ENCODE measurements at places on chromosomes 2 and 18.

DNA sequence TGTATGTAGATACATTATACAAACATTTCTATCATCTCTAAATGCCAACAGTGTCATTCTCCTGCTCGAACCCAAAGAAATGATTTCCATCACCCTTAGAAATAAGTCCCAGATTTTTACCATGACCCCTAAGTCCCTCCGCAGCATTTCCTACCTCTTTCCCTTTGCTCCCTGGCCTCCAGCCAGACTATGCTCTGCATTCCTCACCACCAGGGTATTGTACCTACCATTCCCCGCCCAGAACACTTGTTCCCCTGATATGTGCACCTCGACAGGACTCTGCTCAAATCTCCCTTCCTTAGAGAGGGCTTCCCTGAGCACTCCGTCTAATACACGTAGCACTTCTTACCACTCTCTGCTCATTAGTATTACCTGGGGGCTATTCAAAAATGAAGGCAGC is 630.2 kb downstream of the ARHGAP15 start:
- no peak for DNase-seq

DNA sequence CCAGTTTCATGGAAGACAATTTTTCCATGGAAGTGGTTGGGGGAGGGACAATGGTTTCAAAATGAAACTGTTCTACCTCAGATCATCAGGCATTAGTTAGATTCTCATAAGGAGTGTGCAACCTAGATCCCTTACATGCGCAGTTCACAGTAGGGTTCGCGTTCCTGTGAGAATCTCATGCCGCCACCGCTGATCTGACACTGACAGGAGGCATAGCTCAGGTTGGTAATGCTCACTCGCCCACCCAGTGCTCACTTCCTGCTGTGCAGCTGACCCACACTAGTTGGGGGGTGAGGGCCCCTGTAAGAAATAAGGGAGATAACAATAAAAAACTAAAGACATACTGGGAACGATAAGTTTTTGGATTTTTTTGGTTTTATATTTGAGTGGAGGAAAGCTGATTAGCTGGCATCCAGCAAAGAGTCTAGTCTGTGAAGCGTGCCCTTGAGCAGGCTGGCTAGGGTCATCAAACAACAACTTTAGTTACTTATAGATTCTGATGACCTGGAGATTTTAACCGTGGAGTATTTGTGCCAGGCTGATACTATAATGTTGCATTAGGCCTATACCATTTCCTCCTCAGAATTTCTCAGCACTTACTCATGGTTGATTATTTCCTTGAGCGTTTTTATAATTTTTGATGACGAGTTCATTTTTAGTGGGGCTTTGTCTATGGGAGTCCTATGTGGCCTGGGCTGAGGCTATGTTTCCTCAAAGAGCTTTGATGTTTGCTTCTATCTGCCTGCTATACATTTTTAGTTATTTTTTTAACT is 6.3 kb upstream of the MCFD2 start:
- no peak for DNase-seq

DNA sequence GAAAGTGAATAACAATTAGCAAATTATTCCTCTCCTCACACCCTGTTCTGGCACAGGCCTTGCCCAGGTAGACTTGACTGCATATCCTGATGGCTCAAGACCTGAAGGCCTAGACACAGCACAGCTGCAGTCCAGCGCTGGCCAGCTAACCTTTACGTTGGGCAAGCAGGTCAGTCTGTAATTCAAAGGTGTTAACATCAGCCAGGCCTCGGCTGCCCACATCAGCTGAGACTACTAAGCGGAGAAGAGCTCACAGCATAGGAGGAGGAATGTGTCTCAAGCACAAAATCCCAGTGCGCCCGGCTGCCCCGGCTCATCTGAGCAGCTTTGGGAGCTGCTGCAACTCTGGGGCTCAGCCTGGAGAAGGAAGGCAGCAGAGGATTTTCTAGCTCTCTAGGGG is 33.5 kb upstream of the OTOF start:
- DNase-seq = no peak

GRCh38 chr18:10930076-10930475 is 219.3 kb downstream of the PIEZO2 start:
- no peak for DNase-seq

GRCh38 chr2:65388596-65389390 is 43.6 kb downstream of the SPRED2 start:
- no peak for DNase-seq

DNA sequence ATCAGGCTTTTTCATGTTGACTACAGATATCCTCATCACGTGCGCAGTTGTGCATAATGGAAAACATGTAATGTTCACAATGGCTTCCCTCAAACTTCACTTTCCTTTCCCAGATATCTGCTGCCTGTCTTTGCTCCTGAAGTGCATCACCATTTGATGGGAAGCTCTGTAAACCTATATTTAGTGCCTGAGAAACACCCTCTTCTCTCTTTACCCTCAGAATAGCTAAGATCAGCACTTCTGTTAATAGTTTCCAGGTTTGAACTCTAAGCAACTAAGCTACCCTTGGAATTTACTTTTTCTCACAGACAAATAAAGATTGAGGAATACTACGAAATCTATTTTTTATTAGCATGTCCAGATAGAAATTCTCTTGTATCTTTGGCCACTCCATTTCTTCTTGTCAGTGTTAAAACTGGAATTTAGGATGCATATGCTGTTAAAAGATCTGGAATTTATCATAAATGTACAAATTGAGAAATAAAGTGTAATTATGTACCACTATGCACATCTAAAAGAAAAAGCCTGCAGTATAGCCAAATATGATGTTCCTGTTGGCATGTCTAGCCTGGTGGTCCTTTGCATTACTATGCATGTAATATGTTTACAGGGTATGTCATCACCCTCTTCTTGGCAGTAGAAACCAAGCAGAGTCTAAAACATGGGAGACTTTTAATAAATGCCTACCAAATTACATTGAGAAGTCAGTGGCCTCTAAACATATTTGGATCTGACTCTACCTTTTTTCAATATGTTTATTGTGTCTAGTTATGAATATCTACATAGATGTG is 278.7 kb downstream of the FIGN start:
- DNase-seq = no peak

DNA sequence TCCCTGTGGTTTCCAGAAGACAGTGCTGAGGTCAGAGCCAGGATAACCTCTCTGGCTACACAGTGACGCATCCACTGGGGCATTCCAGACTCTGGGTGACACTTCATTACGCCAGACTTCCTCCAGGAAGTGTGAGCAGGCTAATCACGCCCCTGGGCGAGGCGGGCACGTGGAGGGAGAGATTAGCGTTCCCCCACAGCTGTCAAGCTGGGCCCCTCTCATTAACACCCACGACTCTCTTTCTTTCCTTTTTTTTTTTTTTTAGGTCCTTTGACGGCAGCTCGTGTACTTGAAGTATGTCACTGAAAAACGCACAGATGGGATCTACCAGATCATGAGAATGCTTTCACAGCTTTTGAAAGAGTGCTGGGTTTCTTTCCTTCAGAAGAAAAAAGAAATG is 274.6 kb downstream of the AFF3 start:
- peak; percentile 79 for DNase-seq

DNA sequence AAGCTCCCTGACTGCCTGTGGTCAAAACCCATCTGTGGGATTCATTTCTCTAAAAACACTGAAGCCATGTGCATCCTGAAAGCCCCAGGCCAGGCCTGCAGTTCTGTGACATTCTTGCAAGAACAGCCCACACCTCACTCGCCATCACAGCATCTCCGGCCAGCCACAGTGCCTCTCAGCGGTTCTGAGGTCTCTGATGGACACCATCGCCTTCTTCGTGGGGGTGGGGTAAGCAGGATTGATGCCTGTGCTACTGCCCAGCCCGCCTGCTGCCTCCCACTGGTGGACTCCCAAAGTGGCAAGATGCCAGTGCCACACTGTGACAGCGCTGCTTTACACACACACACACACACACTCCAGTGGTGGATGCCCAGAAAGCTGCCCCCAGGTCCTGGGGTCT is 5.2 kb upstream of the PRLH start:
- DNase-seq = no peak

- DNase-seq = no peak
Observed at GRCh38 chr2:212903413-212903812, 248.0 kb downstream of the IKZF2 start.

DNA sequence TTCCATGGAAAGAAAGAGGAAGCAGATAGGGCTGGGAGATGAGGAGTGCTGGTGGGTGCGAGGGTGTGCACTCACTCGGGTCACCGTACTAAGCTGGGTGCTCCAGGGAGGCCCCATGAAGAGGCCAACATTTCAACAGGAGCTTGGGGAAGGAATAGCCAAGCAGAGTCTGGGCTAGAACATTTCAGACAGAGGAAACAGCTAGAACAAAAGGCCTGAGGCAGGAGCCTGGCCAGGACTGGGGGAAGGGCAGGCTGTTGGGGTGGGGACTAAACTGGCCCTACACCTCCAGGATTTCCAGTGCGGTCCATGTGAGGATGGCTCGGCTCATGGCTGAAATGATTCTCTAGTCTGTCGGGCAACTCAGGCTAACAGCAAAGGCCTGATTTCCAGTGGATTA is 90.8 kb downstream of the ZFP36L2 start:
- no peak for DNase-seq

DNA sequence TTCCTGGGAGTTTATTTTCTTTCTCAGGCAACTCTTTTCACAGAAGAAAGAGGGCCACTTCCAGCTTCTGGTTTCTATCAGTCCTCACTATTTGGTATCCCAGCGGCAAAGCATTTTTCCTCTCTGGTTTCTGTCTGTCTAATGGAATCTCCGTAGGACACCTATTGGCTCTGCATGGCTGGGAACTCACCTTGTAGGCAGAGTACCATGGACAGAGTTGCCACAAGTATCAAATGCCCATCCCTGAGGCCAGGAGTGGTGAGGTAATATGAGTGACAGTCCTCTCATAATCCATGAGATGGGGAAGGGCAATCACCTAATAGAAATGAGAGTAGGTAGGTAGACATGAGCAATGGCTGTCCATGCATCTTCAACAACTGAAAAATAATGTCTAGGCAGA is 369.5 kb upstream of the PIK3C3 start:
- DNase-seq = no peak

DNA sequence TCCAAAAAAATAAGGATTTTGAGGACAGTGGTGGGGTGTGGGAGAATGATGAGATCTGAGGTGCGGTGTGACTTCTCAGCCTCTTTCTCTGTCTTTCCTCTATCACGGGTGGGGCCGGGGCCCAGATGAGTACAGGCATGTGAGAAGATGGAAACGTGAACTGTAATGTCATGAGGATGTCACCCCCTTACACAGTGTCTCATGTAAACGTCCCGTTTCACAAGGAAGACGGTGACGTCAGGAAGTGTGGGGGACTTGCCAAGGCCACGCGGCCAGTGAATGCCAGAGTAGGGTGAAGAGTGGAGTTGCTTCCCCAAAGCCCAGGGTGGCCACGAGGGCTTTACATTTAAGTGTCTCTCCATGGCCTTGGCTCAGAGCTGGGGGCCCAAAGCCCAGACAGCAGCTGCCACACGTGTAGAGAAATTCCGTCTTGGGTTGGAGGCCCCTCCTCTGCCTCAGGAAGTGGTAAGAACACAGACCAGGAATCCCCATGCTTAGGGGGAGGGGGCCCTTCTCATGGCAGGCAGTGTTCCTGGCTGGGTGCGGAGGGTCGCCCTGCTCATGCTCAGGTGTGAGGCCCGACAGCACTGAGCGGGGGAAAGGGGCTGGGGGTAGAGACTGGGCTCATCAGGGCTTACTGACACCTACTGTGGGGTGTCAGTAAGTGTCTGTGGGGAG is 80.9 kb upstream of the SMAD7 start:
- DNase-seq = peak; percentile 93

DNA sequence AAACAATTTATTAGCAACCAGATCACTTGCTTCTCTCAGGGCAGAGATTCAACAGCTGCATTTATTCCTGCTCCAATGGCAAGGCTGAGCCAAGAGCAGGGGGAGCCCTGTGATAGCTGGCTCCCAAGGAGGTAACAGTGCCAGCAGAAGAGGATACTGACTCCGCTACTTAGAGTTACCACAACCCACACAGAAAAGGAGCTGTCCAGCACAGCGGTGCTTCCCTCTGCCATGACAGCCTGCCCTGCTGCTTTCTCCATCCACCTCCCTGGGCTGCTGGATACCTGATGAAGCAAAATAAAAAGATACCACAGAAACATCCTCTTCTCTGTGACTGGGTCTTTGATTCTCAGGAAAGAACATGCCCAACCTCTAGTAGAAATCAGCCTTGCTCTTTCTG is 467.2 kb downstream of the LRRTM4 start:
- DNase-seq = no peak

- DNase-seq = no peak
Observed at GRCh38 chr2:230827774-230828271, 36.9 kb upstream of the ITM2C start.

DNA sequence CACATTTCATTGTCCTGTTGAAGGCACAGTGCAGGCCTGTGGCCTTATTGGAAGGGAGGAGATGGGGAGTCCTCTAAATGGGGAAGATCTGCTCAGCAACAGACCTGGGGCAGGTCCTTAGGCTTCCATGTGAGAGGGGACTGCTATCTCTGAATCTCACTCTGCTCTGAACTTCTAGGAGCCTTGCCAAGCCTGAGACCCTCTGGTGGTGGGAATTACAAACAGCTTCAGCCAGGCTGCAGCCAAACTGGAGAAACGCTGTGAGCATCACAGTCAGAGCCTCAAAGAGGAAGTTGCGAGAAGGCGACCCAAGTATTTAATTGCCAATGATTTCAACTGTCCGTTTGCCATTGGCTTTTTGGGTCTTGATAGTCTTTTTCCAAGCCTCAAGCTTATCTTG is 66.8 kb upstream of the MC2R start:
- DNase-seq = no peak

GRCh38 chr18:58362027-58362575 is 266.8 kb downstream of the ALPK2 start:
- DNase-seq = peak; percentile 95

DNA sequence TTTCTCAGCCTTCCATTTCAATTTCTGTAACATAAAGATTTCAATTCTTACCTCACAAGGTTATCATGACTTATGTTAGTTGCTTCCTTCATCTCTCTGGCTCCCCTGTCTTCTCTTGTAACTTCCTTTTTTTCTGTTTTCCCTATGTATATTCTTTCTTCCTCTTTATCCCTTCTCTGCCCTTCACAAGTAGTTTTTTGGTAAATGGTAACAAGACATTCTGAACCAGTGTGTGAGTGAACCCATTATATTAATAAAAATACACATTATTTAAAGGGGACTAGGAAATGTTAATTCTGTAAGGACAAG is 8.4 kb downstream of the ACSL3 start:
- peak; percentile 40 for DNase-seq

- no peak for DNase-seq
Observed at GRCh38 chr2:6556755-6557154, 309.0 kb downstream of the CMPK2 start.

GRCh38 chr2:217901835-217902378 is 100.9 kb downstream of the TNS1 start:
- peak; percentile 78 for DNase-seq

DNA sequence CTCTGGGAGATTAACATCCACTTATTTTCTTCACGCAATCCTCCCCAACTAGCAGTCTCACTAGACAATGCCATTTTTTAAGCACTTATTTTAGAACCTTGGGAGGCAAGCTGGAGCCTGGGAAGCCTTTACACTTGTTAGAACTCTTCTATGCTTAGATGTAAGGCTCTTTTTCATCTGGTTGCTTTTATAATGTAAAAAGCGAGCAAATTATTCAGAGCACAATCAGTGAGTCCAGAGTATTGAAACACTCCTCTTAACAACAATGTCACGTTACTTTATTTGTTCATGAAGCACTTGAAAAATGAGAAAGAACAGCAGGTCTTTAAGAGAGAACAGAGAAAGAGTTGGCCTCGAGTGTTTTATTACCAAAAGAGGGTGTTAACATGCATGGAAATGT is 84.1 kb upstream of the SLC8A1 start:
- no peak for DNase-seq

Data from suppressor macrophage treated with lipopolysaccharide for 4 hours (primary cell).